Left renal pelvis (tissue), 4 donors: ENCODE measurements at places on chromosomes 5 and 9. TPM values are rescaled to one million over a fixed set of nuclear protein-coding genes. Genes with fewer than 3 reads are reported as not detected.

The FAM153A gene
- 1.3 TPM for polyA plus RNA-seq

The LEAP2 gene
- 4.7 TPM for polyA plus RNA-seq

The PCDHB10 gene
- 5.4 TPM for polyA plus RNA-seq

The TLX3 gene
- not detected for polyA plus RNA-seq

The NR3C1 gene
- 43.2 TPM for polyA plus RNA-seq

The SLC6A3 gene
- polyA plus RNA-seq = 0.14 TPM

The FAM151B gene
- polyA plus RNA-seq = 3.0 TPM

The SWI5 gene
- polyA plus RNA-seq = 24.7 TPM

The PCDHGA9 gene
- 10.1 TPM for polyA plus RNA-seq

The KCNV2 gene
- polyA plus RNA-seq = not detected

The SHOC1 gene
- 1.1 TPM for polyA plus RNA-seq

The RAI14 gene
- 92.7 TPM for polyA plus RNA-seq

The SOX30 gene
- 0.60 TPM for polyA plus RNA-seq

The UIMC1 gene
- 37.7 TPM for polyA plus RNA-seq

The PCDHGA3 gene
- 6.2 TPM for polyA plus RNA-seq

The IFNA14 gene
- not detected for polyA plus RNA-seq

The IL13 gene
- polyA plus RNA-seq = not detected

The TRPM3 gene
- 14.6 TPM for polyA plus RNA-seq

The CRHBP gene
- polyA plus RNA-seq = 18.4 TPM

The CMYA5 gene
- 20.6 TPM for polyA plus RNA-seq

The HK3 gene
- 0.69 TPM for polyA plus RNA-seq

The MZB1 gene
- polyA plus RNA-seq = 0.90 TPM

The RLN2 gene
- polyA plus RNA-seq = 2.8 TPM

The ZNF346 gene
- 23.1 TPM for polyA plus RNA-seq

The C9orf85 gene
- 16.7 TPM for polyA plus RNA-seq

The NUDCD2 gene
- polyA plus RNA-seq = 55.3 TPM

The LMNB1 gene
- 76.3 TPM for polyA plus RNA-seq

The SLC34A3 gene
- 0.37 TPM for polyA plus RNA-seq

The TEX48 gene
- not detected for polyA plus RNA-seq

The ABLIM3 gene
- polyA plus RNA-seq = 2.8 TPM

The SCGB3A1 gene
- polyA plus RNA-seq = 1.6 TPM

The DND1 gene
- 0.10 TPM for polyA plus RNA-seq

The HSPB3 gene
- not detected for polyA plus RNA-seq
